ENCODE measurements at places on chromosomes 16 and 17.

DNA sequence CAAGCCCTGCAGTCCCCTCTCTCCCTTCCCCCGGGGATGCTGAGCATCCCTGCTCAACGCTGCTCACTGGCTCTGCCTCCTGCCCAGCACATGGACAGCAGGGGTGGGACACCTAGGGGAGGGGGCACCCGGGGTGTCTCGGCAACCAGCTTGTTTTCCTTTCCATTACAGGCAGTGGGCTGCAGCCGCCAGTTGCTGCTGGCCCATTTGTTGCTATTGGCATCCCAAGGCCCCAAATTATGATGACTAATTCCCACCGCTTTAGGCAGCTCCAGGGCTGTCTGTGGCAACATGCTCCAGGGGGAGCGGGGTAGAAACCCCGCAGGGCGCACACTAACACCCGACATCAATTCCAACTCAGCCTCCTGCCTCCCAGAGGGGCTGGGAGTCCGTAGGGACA, 4.9 kb downstream of the SDK2 start:
- no peak for DNase-seq

GRCh38 chr16:83794860-83795554, 12.8 kb upstream of the HSBP1 start:
- DNase-seq = no peak

- peak; percentile 81 for DNase-seq
These were observed 20.6 kb downstream of the CYB561 start for GRCh38 chr17:63425483-63425882.

- no peak for DNase-seq
These were observed 111.7 kb upstream of the CHMP6 start for GRCh38 chr17:80879723-80880647.

- DNase-seq = no peak
These were observed 16.8 kb downstream of the ZNF750 start for GRCh38 chr17:82823004-82823403.

DNA sequence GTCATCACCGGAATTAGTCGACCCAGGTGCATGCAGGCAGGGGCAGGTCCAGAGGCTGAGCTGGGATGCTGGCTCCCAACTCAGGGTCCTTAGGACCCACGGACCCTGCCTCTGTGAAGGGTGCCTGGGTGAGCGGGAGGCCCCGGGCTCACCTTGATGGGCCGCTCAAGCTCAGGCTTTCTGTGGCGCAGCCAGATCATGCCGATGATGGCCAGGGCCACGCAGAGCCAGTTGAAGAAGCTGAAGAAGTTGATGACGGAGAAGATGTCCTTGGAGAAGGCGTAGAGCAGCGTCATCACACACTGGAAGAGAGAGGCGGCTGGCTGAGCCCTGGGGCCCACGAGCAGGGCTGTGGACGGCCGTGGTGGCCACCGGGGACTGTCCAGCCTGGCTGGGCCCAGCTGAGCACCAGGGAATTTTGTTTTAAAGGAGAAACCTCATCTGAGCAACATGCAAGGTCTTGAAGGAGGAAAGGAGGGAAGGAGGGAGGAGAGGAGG, 32.9 kb downstream of the SLC7A5 start:
- DNase-seq = no peak

DNA sequence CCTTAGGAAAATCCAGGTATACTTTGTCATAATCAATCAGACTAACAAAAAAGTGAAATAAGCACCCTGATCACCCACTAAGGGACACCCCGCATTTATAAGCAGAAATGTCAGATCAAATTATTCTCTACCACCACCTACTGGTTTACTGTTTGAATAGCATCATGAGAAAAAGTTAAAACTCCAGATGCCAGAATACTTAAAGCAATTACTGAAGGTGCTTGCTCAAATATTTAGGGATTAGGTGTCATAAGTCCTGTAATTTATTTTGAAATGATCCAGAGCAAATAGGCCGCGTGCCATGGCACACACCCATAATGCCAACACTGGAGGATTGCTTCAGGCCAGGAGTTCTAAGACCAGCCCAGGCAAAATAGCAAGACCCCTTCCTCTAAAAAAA, 2.3 kb downstream of the TOP2A start:
- peak; percentile 57 for DNase-seq

GRCh38 chr17:17577373-17577772, 14.1 kb downstream of the PEMT start:
- no peak for DNase-seq

DNA sequence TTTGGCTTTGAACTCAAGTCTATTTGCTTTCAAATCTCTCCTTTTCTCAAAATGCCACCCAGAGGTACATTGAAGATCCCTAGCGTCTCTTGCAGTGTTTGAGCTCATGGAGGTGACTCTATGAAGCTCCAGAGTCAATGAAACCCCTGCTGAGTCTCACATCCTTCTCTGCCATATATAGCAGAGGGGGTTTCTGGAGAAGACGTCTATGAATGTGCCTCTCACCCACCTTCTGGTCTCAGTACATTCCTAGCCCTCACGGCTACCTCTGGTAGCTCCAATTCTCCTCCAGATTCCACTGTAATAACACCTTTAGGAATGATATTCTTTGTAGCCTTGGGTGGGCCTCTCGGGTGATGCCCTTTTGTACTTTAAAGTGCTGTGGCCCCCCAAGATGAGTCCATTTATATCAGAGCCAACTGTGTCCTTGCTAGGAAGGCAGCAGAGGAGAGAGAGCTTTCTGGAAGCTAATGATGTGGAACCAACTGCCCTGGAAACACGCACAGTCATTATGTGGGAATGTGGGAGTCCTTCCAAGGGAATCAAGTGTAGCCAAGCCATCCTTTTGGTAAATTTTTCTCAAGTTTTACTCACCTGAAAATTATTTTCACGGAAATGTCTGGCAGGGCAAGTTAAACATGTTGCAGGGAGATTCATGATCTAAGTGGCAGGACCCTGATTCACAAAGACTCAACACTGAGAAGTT, 123.4 kb downstream of the ASIC2 start:
- DNase-seq = peak; percentile 34

- DNase-seq = no peak
These were observed 3.5 kb upstream of the SALL1 start for GRCh38 chr16:51154271-51155171.

GRCh38 chr16:58377932-58378331, 14.3 kb upstream of the GINS3 start:
- DNase-seq = peak; percentile 38

- no peak for DNase-seq
These were observed 26.0 kb downstream of the TMEM204 start for GRCh38 chr16:1559446-1559975.

DNA sequence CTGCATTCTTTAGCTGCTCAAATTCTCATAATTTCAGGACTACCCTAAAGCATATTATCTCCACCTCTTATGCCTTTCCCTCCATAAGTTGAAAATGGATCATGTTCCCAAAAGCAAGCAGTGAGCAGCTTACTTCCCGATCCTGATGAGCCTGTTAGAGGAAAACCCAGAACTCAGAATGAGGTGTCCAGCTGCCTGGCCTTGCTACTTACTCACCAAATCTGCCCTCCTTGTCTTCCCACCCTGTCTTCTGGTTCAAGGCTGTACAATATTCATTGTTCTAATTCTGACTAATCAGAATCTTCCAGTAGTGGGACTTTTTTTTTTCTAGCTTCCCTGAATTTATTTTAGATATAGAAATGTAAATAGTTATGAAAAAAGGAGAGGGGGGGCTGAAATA, 10.8 kb downstream of the LYRM1 start:
- DNase-seq = peak; percentile 61

GRCh38 chr16:83958137-83958845, 5.3 kb downstream of the OSGIN1 start:
- DNase-seq = no peak

DNA sequence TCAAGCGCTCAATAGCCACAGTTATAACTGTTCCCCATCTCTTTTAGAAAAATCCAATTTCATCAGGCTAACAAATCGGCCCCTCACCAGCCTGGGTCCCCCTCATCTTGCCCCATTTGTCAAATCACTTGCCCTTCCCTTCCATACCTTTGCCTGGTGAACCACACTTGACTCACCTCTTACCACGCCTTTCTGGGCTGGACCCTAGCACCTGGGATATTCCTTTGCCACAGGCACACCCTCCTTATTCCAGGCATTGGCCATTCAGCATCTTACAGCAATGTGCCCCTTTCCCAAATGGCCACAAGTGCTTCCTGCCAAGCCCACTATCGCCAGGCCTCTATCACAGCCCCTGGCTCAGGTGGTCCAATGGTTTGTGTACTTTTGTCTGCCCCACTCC, 14.9 kb downstream of the CMTM4 start:
- DNase-seq = no peak

GRCh38 chr16:76486740-76487139, 209.5 kb downstream of the CNTNAP4 start:
- DNase-seq = no peak

DNA sequence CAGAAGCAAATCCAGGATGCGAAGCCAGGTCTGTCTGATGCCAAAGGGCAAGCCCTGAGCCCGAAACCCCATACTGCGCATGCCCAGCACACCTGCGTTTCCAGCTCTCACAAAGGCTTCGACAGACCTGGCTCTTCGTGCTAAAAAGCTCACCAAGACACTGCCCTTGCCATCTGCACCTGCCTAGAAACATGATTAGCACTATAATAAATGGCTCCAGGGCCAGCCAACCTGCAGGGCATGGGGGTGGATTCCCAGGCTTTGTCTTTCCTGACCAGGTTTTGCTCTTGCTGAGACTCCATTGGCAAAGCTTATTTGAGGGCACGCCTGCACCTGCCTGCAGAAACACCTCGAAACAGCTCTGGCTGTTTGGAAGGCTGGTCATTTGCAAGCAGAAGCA, 14.4 kb upstream of the PLD6 start:
- DNase-seq = no peak

DNA sequence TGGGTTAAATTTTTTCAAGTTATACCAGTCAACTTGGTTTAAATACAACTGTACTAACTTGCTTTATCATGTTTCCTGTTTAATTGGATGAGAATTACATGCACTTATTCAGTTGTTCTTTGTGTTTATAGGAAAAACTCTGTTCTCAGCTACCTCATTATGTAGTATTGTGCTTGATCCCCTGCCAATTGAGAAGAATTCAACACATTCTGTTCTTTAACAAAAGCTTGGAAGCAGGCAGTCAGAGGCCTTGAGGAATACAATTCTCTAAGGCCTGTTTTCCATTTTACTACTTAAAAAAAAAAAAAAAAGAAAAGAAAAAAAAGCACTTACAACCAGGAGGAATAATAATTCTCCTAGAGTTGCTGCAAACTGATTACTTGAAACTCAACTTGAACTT, 60.6 kb upstream of the CMIP start:
- DNase-seq = no peak

DNA sequence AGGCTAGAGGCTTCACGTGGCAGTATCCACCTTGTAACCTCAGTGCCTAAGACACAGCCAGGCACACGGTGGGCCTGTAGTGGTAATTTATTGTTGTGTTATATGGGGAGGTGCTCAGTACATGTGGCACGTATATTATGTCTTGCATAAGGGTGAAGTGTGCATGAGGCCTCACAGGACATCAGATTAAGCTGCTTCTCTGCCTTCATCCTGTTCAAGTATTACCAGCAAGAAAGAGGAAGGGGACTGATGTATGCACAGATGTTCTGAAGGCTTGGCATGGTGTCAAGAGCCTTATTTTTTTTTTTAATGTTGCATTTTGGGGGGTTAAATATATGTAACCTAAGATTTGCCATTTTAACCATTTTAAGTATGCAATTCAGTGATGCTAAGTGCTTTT, 71.6 kb downstream of the ABCC1 start:
- no peak for DNase-seq

GRCh38 chr17:57484081-57484666, 227.9 kb downstream of the MSI2 start:
- peak; percentile 49 for DNase-seq

DNA sequence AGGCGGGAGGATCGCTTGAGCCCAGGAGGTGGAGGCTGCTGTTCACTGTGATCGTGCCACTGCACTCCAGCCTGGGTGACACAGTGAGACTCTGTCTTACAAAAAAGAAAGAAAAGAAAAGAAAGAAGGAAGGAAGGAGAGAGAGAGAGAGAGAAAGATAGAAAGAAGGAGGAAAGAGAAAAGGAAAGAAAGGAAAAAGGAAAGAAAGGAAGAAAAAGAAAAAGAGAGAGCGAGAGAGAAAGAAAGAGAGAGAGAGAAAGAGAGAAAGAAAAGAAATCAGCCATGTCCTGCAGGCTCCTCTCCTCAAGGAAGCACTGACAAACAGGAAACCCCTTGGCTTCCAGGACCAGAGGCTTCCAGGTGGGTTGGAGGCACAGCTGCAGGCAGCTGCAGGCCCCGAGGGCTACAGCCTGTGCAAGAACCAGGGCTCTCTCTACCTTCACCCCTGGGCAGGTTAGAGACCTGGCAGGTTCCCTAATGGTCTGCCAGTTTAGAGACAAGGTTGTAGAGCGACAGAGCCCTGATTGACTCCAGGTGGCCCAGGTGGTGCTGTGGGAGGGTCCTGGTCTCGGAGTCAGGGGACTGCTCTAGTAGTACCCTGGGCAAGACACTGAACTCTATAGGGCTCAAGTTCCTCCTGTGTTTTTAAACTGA, 53.8 kb downstream of the PECAM1 start:
- DNase-seq = no peak

DNA sequence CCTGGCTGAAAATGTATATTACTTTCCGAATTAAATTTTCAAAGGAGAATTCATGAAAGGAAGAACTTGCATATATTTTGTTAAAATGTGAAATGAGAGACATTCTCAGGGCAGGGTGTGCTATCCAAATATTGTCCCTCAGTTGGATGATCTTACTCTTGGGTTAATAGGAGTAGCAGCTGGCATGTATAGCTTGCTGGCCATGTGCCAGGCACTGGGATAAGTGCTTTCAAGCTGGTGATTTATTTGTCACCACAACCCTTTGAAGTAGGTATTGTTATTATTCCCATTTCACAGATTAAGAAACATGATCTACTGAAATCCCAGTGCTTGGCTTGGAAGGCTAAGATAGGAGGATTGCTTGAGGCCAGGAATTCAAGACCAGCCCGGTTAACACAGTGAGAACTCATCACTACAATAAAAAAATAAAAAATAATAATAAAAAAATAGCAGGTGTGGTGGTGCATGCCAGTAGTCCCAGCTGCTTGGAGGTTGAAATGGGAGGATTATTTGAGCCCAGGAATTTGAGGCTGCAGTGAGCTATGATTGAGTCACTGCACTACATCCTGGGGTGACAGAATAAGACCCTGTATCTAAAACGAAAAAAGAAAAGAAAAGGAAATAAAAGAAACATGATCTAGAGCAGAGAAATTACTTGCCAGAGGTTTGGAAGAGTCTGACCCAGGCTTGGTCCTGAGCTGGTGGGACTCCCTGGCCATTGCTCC, 11.6 kb upstream of the MPHOSPH6 start:
- no peak for DNase-seq

All from EL (cell line).